ENCODE measurements at places on chromosomes 7 and 10. TPM values are rescaled to one million over a fixed set of nuclear protein-coding genes. Genes with fewer than 3 reads are reported as not detected.

CPSF4 gene
- 20.1 TPM for total RNA-seq

C10orf95 gene
- total RNA-seq: 0.41 TPM

TUBAL3 gene
- not detected for total RNA-seq

FBXL13 gene
- total RNA-seq: 1.3 TPM

LBX1 gene
- not detected for total RNA-seq

SCART1 gene
- total RNA-seq: 3.2 TPM

FGL2 gene
- 11.8 TPM for total RNA-seq

DNA sequence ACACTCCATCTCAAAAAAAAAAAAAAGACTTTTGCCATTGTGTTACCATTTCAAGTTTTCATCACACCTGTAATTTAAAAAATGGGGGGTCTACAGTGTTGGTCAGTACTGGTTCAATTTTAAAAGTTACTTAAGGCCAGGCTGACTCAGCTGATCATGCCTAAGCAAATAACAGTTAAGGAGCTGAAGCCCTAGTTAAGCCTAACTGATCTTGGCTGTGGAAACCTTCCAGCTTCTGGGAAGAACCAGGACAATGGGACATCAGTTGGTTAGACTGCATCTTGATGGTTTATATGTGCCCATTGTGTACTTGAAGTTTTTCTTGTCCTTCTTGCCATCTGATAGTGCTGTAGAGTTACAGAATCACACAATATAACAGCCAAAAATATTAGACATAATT, 26.7 kb downstream of the VCL start:
- no peak overlapping the region for H3K4me3 ChIP-seq
- H3K27me3 ChIP-seq: no peaks in the 10 kb centered on the region
- H3K27ac ChIP-seq: no peak overlapping the region
- no peaks in the 10 kb centered on the region for H3K36me3 ChIP-seq
- peaks cover 13% of the 10 kb centered on the region for H3K4me1 ChIP-seq

GRCh38 chr10:36341471-36341870, 699.4 kb upstream of the FZD8 start:
- no peak overlapping the region for H3K27ac ChIP-seq
- H3K36me3 ChIP-seq: no peaks in the 10 kb centered on the region
- no peaks in the 10 kb centered on the region for H3K27me3 ChIP-seq
- no peaks in the 10 kb centered on the region for H3K4me1 ChIP-seq

GRCh38 chr7:156875766-156876165, 17.2 kb downstream of the LMBR1 start:
- no peaks in the 10 kb centered on the region for H3K27me3 ChIP-seq
- DNase-seq: no peak
- H3K36me3 ChIP-seq: no peaks in the 10 kb centered on the region
- no peak overlapping the region for H3K27ac ChIP-seq

DNA sequence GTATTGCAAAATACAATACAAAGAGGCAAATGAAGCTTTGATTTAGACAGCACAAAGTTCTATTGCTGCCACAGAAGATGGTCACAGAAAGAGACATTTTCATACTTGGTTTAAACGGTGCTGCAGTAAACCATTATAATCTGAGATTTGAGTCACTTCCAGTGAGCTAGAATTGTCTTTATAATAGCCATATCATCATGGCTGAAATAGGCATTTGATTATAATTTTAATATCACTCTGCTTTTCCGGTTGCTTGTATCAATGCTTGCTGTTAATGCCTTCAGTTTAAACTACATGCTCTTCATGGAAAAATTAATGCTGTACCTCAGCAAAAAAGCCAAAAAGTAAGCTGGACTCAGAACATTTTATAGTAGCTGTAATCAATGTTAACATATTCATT, 48.5 kb downstream of the CPEB3 start:
- no peaks in the 10 kb centered on the region for H3K36me3 ChIP-seq
- H3K4me3 ChIP-seq: no peak overlapping the region
- peaks cover 18% of the 10 kb centered on the region for H3K4me1 ChIP-seq
- H3K27ac ChIP-seq: no peak overlapping the region

DNA sequence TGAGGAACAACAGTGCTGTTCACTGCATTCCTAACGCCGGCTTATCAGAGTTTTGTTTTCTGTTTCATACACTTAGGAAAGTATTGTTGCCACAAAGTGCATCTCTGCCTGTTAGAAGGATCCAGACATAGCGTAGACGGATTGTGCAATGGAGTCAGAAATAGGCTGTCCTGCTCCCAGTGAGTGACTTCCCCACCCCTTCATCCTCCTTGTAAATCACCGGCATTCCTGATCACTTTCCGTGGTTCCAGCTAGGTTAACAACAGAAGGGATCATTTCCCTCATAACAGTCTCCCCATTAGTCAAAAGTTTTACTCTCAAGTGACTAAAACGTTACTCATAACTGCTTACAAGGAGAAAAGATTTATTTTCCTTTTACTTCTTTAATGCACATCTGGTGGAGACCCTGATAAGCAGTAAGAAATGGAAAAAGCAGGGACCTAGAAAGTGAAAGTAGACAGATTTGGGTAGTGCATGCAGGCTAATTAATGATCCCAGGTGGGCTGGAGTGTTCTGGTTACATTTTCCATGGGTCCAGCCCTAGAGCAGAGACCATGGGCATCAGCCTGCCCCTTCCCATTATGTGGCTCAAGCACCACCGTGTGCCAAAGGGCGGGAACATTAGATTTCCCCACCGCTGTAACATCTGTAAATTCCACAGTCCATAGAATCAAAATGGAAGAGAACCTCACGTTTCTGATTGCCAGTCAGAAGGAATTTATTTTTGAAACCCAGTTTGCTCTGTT, 395.1 kb upstream of the GALNT17 start:
- DNase-seq: no peak
- H3K27me3 ChIP-seq: no peaks in the 10 kb centered on the region
- no peak overlapping the region for H3K4me3 ChIP-seq
- H3K36me3 ChIP-seq: no peaks in the 10 kb centered on the region
- no peaks in the 10 kb centered on the region for H3K4me1 ChIP-seq

DNA sequence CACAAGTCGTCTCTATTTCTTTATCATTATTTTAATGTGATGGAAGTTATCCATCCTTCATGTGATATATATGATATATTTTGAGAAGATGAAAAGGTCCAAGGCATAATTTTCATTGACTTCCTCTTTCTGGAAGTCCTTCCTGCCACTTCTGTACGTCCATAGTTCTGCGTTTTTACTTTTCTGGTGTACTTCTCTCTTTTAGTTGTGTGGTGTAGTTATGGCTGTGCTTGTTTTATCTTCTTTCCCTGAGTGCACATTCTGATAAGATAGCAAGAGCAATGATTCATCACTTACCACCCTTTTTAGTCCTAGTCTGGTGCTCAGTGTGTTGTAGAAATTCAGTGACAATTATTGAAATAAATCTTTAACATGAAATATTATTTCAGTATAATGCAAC, 231.3 kb upstream of the FERD3L start:
- no peak overlapping the region for H3K4me3 ChIP-seq
- H3K36me3 ChIP-seq: no peaks in the 10 kb centered on the region
- H3K27me3 ChIP-seq: no peaks in the 10 kb centered on the region
- no peak overlapping the region for H3K27ac ChIP-seq

DNA sequence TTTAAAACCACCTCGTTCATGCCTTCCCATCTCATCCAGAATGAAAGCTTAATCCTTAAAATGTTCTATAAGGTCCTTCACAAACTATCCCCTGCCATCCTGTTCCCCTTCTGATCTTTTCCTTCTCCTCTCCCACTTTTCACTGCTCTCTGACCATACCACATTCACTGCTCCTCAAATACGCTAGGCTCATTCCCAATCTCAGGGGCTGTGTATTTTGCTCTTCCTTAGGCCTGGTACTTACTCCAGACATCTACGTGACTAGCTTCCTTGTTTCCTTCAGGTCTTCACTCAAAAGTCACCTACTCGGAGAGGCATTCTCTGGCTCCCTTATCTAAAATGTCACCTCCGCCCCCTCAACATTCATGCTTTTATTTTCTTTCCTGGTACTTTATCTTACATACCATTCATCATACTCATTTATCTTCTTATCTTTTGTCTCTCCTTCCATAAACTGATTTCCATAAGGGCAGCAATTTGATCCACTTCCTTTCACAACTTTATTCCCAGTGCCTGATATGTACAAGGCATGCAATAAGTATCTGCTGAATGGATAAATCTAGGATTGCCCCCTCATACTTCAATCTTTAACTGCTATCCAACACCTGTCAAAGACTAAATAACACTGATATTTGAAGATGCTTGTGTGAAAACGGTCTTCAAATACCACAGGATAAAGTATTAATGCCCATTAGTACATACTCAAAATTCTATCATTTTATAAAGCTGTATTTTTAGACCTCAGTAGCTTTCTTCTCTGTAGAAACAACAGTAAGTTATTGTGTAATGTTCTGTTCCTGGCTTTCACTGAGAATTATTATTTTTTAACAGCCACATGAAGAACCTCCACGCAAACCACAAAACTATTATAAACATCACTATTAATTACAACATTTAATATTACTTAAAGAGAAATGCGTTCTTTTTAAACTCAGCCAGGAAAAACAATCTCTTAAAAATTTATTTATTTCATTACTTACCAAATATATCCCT, 27.0 kb downstream of the JMJD1C start:
- H3K27me3 ChIP-seq: no peaks in the 10 kb centered on the region
- H3K4me1 ChIP-seq: peaks cover 20% of the 10 kb centered on the region
- no peak for DNase-seq
- no peaks in the 10 kb centered on the region for H3K36me3 ChIP-seq

- no peaks in the 10 kb centered on the region for H3K27me3 ChIP-seq
- no peak overlapping the region for H3K27ac ChIP-seq
- H3K36me3 ChIP-seq: no peaks in the 10 kb centered on the region
- H3K4me1 ChIP-seq: no peaks in the 10 kb centered on the region
- no peak overlapping the region for H3K4me3 ChIP-seq
Measured at GRCh38 chr10:62185919-62186692, 82.5 kb downstream of the RTKN2 start.

DNA sequence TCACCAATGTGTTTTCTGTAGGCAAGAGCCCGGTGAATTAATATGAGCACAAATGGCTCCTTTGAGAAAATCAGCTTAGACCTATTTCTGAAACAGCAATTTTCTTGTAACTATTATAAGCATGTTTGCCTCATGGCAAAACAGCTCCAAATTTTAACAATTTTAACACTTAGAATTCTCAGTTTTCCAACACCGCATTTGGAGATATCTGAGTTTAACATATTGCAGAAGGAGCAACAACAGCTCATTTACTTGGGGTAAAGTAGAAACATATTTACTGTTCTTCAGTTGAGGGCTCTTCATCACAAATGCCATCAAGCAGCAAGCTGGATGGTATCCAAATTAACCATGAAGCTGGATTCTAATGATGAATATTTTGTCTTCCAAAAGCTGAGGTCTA, 134.0 kb upstream of the SLC26A5 start:
- no peaks in the 10 kb centered on the region for H3K4me1 ChIP-seq
- no peak for DNase-seq
- no peak overlapping the region for H3K4me3 ChIP-seq
- H3K27me3 ChIP-seq: no peaks in the 10 kb centered on the region
- H3K27ac ChIP-seq: no peak overlapping the region

DNA sequence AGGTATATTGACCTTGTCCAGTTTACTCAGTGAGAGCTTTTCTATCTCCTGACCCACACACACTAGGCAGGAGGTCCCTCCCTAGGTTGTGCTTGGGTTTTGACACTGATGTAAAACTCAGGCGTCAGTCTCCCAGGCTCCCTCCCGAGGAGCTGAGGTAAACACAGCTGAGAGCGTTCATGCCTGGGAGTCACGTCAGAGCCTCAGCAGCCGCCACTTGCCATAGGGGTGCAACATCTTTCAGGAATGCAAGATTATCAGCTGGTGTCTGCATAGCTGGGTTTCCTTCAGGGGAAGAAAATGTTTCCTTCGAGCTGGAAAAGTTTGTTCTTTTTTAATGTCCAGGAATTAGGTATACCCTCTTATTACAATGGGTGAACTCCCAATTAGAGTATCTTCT, 70.6 kb downstream of the FGFR2 start:
- H3K27me3 ChIP-seq: no peaks in the 10 kb centered on the region
- no peaks in the 10 kb centered on the region for H3K4me1 ChIP-seq
- no peak overlapping the region for H3K4me3 ChIP-seq
- no peaks in the 10 kb centered on the region for H3K36me3 ChIP-seq
- no peak for DNase-seq

DNA sequence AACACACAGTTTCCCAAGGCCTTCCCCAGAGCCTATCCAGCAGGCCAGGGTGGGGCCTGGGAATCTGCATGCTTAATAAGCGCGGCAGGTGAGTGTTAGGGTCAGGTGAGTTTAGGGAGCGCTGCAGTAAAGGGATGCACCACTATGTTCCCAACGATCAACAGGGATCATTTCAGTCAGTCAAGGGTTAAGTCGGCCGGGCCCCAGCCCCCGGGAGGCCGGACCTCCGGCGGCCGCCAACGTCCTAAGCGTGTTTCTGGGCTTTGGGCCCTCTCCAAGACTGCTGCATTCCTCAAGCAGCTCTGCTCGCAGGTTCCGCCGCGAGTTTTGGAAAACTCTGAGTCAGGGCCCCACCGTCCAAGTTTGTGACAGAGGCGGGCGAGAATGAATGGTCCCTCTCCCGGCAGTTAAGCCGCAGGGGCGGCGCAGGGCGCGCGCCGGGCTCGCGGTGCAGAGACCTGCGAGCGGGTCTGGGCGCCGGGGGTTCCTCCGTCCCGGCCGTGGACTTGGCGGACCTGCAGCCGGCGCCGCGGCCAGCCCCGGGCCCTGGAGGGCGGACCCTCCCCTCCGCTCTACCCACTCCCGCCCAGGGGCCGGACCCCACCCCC, 81.6 kb downstream of the ARHGAP22 start:
- no peaks in the 10 kb centered on the region for H3K36me3 ChIP-seq
- peaks cover 10% of the 10 kb centered on the region for H3K27me3 ChIP-seq
- peak overlapping the region; percentile 17 for H3K4me3 ChIP-seq
- peaks cover 5% of the 10 kb centered on the region for H3K4me1 ChIP-seq
- H3K27ac ChIP-seq: no peak overlapping the region

- DNase-seq: no peak
- H3K27me3 ChIP-seq: no peaks in the 10 kb centered on the region
- H3K4me3 ChIP-seq: no peak overlapping the region
- no peaks in the 10 kb centered on the region for H3K36me3 ChIP-seq
Measured at GRCh38 chr7:48452218-48452617, 281.0 kb downstream of the ABCA13 start.

- no peak overlapping the region for H3K4me3 ChIP-seq
- no peaks in the 10 kb centered on the region for H3K4me1 ChIP-seq
- no peaks in the 10 kb centered on the region for H3K27me3 ChIP-seq
- no peak for DNase-seq
- no peaks in the 10 kb centered on the region for H3K36me3 ChIP-seq
Measured at GRCh38 chr10:80730522-80730921, 192.8 kb downstream of the SH2D4B start.

DNA sequence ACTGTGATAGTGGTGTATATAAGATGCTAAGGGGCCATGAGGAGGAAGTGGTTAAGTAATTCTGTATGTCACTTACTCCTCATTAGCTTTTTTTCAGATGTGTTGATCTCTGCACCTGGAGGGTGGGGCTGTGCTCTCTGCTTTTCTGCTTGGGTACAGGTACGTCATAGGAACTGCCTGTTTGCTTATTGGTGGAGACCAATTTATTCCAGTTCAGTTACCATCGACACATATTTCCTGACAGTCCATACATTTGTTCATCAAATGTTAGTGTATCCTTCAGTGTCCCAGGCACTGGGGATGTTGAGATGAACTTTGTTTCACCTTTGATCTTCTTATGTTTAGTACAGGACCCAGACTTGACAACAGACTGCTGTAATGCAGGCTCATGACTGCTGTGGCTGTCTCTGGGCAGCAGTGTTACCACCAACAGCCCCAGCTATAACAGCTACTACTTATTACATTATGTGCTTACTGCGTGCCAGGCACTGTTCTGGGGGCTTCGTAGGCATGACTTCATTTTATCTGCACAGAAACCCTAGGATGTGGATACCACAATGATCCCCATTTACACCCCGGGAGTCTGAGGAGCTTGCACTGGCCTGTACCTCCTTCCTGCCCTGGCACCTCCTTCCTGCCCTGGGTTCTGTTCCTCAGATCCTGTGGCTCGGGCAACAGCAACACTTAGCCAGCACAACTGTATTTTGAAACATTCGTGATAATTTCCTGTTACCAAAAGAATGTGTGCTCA, 87.4 kb downstream of the BUB3 start:
- H3K4me1 ChIP-seq: no peaks in the 10 kb centered on the region
- H3K4me3 ChIP-seq: no peak overlapping the region
